ENCODE measurements at places on chromosomes 1 and 21.

DNA sequence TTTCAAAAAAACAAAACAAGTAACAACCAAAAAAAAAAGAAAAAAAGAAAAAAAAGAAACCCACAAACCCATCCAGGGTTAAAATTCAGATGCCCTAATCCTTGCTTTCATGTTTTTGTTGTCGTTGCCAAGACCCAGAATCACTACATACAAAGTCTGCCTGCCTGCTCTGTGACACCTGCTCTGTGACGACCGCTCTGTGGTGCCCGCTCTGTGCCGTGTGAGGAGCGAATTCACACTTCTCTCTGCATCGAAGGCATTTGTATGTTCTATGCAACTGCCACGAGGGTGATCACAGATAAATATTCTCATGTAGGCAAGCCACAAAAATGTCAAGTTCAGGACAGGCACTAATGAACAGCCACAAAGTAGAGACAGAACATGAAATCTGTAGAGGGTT is 178.6 kb downstream of the SLC45A1 start:
- no peak for DNase-seq

DNA sequence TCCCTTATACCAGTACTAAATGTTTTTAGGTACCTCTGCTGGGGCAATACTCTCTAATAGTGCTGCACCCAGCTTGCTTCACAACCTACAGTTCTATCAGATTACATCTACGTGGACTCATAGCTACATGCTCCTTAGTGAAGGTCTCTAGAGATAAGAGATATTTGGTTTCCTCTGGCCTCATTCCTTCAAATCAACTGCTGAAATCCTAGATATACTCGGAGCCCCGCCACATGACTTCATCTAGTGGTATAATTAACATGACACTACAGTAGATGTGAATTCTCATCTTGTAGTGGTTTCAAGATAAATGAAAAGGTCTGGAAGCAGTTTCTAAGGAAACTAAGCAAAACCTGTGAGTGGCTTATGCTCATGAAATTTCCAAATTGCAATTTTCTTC is 115.4 kb downstream of the SMYD2 start:
- DNase-seq, result no peak

- peak; percentile 47 for DNase-seq
Observed at GRCh38 chr1:153509729-153510354, 25.9 kb downstream of the S100A6 start.

GRCh38 chr1:177228693-177229065 is 57.9 kb downstream of the BRINP2 start:
- DNase-seq, result no peak

DNA sequence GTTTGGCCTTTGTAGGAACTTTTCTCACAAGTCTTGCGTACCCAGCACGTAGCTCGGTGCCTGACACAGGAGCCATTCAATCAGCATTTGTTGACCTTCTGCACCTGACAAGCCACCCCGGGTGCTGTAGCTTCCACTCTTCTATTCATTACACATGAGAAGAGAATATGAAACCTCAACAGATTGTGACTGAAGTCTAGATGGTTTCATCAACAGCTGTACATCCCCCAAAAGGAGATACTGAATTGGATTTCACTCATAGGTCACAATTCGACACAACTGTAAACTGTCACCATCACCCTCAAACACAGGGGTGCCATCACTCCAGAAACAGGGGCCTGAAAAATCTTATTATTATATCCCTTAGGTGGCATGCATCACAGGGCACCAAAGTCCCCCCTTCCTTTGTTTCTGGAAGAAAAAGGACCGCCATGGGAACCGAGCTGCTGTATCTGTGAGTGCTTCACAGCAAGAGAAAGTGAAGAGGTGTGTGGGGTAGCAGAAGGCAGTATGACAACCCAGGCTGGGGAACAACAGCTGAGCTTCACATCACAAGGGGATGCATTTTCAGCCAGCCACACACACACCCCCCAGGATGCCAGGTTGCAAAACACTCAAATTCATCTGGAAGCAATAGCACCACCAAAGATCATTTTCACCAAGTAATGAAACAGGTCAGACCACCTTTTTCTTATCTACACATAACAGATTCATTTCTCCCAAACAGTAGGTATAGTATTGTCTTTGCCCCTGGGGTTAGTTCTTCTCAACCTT is 225.7 kb downstream of the TOMM20 start:
- no peak for DNase-seq

Data from stimulated activated CD4-positive, alpha-beta T cell treated with anti-CD3 and anti-CD28 coated beads, TNF-alpha, amount 100 ng/mL, for 48 hours (primary cell).